ENCODE measurements at places on chromosomes 7 and 10. TPM values are rescaled to one million over a fixed set of nuclear protein-coding genes. Genes with fewer than 3 reads are reported as not detected.

ZNF488 gene
- total RNA-seq = 1.6 TPM

DNA sequence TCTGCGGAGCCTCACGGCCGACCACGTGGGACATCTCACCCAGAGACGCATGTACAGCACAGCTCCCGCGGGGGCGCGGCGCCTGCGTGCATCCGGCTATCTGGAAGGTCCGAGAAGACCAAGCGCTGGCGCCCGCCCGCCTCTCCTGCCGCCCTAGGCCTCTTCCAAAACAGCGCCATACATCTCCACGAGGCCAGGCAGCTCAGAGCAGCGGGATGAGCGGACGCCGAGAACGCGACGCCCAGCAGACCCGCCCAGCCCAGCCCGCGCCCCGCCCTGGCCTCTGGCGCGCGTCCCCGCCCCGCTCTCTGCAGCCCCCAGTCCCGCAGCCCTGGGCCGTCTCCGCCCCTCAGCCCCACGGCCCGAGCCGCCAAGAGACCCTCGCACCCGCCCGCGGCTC, 20.3 kb upstream of the LANCL2 start:
- no peak for DNase-seq

DNA sequence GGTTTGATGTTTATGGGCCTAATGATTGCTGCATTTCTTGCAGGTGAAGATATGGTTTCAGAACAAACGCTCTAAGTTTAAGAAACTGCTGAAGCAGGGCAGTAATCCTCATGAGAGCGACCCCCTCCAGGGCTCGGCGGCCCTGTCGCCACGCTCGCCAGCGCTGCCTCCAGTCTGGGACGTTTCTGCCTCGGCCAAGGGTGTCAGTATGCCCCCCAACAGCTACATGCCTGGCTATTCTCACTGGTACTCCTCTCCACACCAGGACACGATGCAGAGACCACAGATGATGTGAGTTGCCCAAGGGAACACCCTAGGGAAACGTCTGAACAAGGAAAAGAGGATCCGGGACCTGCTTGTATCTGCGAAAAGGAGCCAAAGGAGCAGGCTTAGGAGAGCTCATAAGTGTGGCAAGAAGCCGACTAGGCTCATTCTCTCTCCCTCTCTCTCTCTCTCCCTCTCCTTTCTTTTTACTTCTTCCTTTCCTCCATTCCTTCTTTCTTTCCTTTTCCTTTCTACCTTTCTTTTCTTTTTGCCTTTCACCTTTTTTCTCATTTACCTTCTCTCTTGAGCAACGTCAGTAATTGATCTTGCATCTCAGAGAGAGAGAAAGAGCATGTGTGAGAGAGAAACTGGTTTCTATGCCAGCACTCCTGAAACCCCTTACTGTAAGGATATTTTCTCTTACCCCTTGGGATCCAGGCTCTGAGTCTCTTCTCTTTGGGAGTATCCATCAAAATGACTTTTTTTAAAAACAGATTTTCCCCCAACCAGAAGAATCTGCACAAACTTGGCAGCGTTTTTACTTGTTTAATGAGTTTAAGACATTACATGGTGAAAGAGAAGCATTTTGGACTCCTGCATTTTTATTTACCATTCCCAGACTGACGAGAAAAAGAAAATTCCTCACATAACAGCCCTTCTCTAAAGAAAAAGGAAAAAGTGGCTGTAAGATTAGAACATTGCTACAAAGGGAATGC, 4.7 kb downstream of the DLX6 start:
- no peak for DNase-seq

DNA sequence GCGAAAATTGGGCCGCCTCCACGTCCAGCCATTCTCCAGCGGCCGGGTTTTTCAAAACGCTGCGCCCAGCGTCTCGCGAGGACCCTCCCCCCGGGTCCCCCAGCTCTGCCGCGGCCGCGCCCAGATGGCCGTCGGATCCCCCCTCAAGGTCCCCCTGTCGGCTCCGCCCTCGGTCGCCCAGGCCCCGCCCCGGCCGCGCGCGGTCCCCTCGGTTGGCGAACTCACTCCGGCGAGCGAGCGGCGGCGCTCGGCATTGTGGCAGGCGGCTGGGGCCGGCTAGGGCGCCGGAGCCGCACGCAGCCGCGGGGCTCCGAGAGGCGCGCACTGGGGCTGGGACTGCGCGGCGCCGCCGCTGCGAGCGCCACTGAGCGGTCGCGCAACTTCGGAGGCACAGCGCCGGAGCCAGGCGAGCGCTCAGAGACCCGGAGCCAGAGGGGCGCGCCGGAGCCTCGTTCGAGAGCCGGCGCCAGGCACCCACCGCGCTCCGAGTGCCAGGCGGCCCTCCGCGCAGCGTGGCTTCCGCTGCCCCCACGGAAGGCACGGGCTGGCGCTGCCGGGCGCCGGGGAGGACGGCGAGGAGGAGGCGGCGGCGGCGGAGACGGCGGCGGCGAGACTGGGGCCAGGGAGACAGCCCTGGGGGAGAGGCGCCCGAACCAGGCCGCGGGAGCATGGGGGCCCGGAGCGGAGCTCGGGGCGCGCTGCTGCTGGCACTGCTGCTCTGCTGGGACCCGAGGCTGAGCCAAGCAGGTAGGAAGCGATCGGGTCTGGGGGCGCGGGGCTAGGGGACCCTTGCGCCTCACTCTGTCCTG, at the start of gene UNC5B:
TSS of gene UNC5B (plus strand) at position 253 of the 809 bp plus-strand sequence. CDS start at position 669, 416 bp downstream.
- peak; percentile 43 for DNase-seq

- no peak for DNase-seq
These were observed 53.4 kb upstream of the FHIP2A start for GRCh38 chr10:114767986-114768821.

DNA sequence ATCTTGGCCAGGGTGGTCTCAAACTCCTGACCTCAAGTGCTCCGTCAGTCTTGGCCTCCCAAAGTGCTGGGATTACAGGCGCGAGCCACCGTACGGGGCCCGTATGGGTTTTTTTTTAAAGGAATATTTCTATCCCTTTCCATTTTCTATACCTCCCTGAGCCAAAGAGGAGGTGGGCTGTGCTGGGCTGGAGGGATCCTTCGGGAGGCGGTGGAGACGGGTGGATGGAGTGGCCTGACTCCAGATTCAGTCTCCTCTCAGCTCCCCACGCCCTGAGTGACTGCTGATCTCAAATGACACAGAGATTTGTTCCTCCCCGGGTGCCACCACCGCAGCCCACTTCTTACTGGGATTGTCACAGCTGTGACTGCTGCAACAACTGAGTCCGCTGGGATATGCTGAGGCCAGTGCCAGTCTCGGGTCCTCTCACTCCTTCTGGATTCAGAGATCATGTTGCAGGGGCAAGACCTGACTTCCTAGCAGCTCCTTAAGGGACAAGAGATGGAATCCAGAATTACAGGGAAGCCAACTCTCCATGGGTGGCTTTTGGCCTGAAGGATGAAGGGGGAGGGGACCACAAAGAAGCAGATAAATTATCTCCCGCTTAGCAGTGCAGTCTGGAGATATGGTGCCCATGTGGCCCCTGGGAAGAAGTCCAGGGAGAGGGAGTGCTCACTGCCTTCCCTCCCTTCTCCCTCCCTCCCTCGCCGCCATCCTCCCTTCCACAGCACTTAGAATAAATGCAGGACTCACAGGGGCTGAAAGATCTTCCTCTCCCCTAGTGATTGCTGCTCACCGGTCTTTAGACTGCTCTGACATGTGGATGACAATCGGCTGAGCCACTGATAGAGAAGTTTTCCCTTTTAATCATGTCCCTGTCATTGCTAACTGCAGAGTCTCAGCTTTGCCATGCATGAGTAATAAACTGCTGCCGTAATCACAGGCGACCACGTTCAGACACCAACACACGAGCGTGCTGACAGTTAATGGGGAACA, 14.3 kb downstream of the GALNT17 start:
- DNase-seq = no peak
